ENCODE measurements at places on chromosomes 12 and 14. TPM values are rescaled to one million over a fixed set of nuclear protein-coding genes. Genes with fewer than 3 reads are reported as not detected.

DNA sequence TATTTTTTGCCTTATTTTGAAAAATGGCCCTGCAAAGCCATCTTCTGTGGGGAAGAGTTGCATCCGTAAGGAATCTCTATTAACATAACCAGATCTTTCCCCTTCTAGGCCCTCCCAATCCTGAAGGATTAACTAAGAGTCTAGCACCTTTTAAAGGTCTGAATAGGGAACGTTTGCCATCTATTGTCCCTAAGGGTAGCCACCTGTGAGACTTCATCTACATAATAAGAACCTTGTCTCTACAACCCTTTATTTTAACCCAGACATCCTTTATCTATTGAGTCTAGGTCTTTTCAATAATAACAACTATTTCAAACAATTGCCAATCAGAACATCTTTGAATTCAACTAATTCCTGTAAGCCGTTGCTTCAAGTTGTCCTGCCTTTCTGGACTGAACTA is 4.4 kb downstream of the EDDM3B start:
- DNase-seq, result no peak

DNA sequence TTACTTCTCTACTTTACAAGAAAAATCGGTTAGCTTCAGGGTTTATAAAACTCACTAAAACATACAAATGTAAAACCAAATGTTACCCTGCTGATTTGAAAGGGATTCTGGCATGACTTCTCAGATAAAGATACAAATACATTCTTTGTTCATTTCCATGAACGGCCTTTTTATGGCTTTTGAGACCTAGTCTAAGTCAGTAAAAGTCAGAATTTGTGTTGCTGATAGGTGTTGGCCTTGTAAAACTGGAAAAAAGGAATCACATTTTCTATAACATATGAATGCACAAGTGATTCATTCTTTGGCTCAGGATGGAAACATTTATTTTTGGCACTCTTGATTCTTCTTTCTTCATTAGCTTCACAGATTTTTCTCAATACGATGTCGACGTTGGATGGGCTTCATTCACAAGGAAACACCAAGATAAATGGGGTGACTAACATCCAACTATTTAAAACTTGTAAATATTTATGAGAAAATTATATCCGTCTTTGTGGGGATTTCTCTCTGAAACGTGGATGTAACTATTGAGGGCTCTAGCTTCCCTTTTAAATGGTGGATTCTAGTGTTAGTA is 27.0 kb upstream of the CPM start:
- DNase-seq, result no peak

GRCh38 chr14:80475074-80475473 is 263.8 kb upstream of the DIO2 start:
- DNase-seq, result no peak

The CMA1 gene
- polyA plus RNA-seq, result not detected

DNA sequence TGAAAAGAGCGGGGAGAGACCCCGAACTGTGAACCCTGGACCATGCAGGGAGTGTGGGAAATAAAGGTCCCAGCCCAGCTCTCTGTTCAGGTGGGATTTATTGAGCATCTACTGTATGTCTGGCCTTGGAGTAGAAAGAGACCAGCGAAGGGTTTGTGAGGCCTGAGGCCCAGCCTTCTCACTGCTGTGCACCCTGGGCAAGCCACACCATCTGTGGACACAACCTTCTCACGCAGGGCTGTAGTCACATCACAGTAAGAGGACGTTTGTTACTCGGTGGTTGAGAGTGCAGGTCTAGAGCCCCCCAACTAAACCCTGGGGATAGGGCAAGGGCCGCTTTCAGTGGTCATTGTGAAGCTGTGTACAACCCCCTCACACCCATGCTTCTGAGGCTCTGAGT is 18.2 kb downstream of the FAM222A start:
- no peak for DNase-seq

The GPD1 gene
- 174 TPM for polyA plus RNA-seq

GRCh38 chr12:267581-268482 is 5.2 kb upstream of the SLC6A13 start:
- DNase-seq, result no peak

GRCh38 chr12:43151441-43151981 is 400.5 kb downstream of the ADAMTS20 start:
- no peak for DNase-seq

The CD163L1 gene
- 18.2 TPM for polyA plus RNA-seq

The C12orf50 gene
- 0.04 TPM for polyA plus RNA-seq

GRCh38 chr14:60079723-60080122 is 12.0 kb upstream of the PCNX4 start:
- no peak for DNase-seq

The KRT81 gene
- 0.72 TPM for polyA plus RNA-seq

DNA sequence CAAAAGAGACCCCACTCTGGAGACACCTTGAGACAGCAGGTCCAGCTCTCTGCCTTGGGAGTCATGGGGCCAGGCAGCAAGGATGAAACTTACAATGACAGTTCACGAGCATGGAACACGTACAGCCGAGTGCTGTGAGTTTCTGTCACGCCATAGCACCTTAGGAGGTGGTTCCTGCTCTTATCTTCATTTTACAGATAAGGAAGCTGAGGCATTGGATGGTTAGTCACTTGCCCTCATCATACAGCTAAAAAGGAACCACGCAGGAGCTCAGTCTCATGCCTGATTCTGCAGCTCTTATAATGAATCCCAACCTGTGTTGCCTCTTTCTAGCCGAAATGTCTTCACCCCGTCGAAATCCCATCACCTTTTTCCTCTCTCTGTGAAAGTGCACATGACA is 39.9 kb downstream of the C14orf132 start:
- DNase-seq, result peak; percentile 41

GRCh38 chr12:95582230-95583058 is 31.2 kb upstream of the USP44 start:
- DNase-seq, result peak; percentile 32

- no peak for DNase-seq
Observed at GRCh38 chr12:85405781-85406522, 125.9 kb downstream of the ALX1 start.

- no peak for DNase-seq
Observed at GRCh38 chr14:23660290-23661226, 24.4 kb downstream of the DHRS2 start.

- no peak for DNase-seq
Observed at GRCh38 chr14:68340262-68340661, 452.6 kb downstream of the ZFP36L1 start.

GRCh38 chr12:132475304-132476037 is 14.5 kb upstream of the FBRSL1 start:
- DNase-seq, result no peak

DNA sequence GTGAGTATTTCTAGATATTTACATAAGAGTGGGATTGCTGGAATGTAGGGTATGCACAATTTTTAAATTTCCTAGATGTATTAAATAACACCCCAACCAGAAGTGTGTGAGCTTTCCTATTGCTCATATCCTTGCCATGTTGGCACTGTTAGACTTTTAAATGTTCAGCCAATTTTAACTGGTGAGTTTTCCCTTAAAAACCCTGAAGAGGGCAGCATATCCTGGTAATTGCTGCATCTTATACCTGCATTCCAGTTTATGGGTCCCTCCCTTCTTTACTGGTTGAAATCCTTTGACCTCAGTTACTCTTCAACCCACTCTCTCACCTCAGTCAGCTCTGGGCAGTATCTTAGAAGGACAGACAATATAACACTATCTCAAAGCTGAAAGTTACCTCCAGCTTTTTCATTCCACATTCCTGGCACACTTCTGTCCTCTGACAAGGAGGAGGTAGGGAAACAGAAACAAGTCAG is 270.6 kb downstream of the PAWR start:
- DNase-seq, result peak; percentile 89

- no peak for DNase-seq
Observed at GRCh38 chr12:128059621-128060370, 207.2 kb upstream of the TMEM132C start.

DNA sequence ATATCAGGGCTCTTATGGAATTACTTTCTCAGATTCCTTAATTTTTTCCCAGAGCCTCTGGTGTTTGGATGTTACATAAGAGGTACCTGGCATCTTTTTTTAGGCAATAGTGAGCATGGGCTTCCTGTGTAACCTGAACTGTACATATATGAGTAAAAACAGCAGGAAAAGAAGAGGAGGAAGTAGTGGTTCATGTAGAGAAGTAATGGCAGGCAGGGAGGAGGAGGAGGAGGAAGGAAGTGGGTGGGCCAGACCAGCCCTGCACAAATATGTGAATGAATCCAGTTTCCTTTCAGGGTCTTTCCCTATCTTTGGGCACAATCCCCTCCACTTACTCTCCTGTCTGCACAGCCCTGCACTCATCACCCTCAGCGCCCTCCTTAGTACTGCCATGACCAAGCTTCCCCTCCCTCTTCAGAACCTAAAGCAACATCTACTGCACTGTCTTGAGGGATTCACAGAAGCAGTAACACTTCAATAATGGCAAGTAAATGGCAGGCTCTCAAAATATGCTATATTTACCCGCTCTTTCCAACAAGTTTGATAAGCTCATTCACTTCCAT is 40.9 kb upstream of the GSG1 start:
- no peak for DNase-seq

DNA sequence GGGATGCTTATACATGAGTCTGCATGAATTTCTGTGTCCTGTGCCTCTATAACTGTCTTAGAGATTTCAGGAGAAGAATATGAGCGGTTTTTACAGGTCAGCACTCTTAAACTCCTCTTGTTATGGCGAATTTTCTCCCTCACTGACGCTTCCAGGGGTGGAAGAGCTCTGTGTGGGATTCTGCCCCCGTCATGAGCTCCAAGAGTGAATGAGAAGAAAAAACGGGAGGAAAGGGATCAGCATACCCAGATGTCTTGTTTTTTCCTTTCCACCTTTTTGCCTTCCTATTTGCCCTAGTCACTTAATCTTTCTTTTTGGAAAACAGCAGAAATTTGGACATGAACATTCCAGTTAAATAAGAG is 651 bp downstream of the PFKM start:
- no peak for DNase-seq

The CCDC197 gene
- not detected for polyA plus RNA-seq

GRCh38 chr12:81530352-81530751 is 228.8 kb downstream of the PPFIA2 start:
- DNase-seq, result no peak

The GNB3 gene
- polyA plus RNA-seq, result 5.9 TPM

- DNase-seq, result peak; percentile 56
Observed at GRCh38 chr12:67921286-67921685, 68.0 kb upstream of the IFNG-AS1 start.

DNA sequence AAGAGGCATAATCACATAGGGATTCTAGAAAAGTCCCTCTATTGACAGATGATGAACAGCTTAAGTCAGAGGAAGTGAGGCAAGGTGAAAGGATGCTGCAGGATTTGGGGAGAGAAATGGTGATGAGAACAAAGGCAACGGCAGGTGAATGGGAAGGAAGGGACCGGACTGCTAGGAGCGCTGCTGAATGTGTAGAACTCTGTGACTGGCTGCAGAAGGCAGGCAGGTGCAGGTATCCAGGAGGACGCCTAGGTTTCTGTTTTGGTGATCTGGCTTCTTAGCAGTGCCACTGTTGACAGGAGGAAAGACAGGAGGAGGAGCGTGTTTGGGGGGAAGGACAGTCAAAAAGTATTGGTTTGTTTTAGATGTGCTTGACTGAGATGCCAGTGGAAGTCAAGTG is 58.4 kb upstream of the TTC7B start:
- no peak for DNase-seq

GRCh38 chr12:64061868-64062375 is 160.2 kb downstream of the KICS2 start:
- no peak for DNase-seq

DNA sequence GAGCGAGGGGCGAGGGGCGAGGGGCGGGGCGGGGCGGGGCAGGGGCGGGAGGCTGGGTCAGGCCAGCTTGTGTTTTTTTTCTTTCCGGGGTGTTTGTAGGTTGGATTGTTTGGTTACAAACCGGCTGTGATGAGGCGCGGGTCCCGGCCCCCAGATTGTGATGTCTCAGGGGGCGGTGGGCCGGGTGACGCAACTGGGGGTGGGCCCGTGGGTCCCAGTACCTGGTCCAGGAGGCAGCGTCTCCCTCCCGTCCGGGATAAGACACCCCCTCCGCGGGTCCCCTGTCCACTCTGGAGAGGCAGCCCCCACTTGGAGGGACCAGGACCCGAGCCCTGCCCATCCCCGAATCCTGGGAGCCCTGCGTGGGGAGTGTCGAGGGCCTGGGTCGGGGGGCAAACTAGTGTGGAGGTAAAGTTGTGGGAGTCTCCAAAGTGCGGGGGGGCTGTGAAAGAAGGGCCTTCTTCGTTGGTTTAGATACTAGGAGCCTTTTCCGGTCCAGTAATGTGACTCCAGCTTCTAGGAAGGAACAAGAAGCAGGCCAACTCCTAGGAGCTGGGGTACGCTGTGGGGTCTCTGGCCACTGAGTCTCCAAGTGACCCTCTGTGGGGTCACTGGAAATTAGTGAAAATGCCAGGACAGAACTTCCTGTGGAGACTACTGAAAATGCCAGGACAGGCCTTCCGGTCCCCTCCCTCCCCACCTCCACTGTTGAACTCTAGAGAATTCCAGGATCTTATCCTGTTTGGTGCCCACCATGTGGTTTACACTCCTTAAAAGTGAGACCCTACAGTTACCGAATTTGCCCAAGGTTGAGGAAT is 579 bp upstream of the CLMN start:
- peak; percentile 40 for DNase-seq

The ANKS1B gene
- 2.4 TPM for polyA plus RNA-seq

- no peak for DNase-seq
Observed at GRCh38 chr14:67562025-67562775, 29.1 kb downstream of the PLEKHH1 start.

GRCh38 chr12:79322905-79323304 is 367.9 kb downstream of the PAWR start:
- DNase-seq, result no peak

DNA sequence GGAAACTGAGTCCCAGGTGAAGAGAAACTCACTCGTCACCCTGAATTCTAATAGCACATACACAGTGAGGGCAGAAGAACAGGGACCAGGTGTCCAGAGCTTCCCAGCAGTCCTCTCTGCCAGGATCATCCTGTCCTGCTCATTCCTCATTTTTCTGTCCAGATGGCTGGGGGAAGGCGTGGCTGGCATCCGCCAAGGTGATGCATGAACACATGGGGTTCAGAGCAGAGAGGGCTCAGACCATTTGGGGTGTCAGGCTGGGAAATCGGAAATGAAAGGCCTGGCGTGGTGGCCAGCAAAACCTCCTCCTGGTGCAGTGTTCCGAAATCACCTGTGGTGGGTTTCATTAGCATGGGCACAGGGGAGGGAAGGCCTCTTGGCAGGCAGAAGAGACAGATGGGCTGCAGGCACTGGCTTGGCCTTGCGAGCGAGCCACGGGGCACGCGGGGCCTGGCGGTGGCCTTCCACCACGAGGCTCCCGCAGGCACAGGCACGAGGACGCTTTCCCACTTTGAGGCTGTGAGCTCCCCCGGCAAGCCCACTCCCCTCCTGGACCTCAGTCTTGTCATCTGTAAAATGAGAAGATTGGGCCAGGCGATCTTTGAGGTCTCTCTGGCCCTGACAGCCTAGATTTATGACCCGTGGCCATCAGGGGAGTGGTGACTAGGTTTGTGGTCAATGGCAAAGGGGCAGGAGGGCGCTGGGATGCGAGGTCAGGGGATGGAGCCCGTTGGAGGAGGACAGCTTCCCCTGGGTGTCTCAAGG is 68.5 kb downstream of the TSPAN9 start:
- DNase-seq, result no peak
